ENCODE measurements at places on chromosomes 4 and X.

DNA sequence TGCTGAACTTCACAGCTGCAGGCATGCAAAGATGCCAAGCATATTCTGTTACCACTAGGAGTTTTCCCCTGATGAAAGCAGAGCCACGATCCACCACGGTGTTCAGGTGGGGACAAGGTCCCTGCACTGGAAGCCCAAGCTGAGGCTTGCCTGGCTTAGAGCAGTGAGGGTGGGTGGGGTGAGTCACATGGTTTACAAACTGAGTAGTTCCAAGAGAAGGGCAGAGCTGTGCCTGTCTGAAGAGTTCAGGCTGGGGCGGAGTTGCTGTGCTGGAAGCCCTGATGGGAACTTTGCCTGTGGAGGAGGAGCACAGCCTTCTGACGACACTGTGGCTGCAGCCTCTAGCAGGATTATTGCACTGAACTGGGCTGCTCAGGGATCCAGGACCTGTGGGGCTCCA is 45.5 kb downstream of the FAM9B start:
- no peak for DNase-seq

DNA sequence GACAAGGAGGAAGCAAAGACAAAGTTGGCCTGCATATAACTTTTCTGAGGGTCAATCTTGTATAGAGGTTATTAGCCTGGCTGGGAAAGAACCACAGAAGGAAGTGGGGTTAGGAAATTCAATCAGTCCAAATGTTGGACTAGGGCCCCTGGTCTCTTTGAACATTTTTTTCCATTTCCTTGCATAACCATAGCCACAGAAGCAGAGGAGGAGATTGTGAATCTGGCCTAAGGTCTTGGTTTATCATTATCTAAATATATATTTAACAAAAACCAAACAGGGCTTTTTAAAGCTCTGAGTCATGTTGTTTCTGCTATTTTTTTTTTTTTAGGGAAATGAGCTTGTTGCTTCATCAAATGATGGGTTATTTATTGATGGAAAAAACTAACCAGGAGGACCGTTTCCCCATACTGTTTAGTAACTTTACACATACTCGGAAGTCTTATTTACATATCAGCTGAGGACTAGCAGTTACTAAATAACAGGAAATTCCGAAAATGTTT is 97.7 kb upstream of the ACSL4 start:
- DNase-seq, result no peak

DNA sequence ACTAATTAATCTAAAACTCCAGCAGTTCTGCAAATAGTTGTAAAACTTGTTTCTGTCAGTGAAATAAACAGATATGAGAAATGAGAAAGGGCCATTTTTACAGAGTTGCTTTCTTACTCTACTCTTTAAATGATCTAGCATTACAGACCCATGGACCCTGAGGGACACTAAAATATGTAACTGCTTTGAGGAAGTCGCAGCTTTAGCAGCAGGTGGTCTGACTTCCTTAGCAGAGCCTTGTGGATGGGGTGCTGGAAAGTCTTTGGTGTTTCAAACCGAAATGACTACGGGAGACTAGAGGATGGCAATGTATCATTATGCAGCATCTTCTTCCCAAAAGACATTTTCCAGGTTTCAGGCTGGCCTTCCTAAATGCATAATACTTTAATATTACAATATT is 18.7 kb downstream of the SHISA3 start:
- no peak for DNase-seq

DNA sequence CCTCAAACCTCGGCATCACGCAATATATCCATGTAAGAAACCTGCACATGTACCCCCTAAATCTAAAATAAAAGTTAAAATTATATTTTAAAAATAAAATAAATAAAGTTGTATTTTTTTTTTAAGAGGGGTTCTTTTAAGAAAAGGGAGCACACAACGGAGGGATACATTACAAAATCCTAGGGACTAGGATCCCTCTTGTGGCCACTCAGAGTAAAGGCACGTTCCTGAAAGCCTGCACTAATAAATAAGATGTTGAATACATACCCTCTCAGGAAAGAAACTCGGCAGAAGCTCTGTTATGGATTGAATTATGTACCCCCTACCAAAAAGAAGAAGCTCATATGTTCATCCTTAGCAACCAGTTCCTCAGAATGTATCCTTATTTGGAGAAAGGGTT is 50.9 kb upstream of the PRDX4 start:
- no peak for DNase-seq

DNA sequence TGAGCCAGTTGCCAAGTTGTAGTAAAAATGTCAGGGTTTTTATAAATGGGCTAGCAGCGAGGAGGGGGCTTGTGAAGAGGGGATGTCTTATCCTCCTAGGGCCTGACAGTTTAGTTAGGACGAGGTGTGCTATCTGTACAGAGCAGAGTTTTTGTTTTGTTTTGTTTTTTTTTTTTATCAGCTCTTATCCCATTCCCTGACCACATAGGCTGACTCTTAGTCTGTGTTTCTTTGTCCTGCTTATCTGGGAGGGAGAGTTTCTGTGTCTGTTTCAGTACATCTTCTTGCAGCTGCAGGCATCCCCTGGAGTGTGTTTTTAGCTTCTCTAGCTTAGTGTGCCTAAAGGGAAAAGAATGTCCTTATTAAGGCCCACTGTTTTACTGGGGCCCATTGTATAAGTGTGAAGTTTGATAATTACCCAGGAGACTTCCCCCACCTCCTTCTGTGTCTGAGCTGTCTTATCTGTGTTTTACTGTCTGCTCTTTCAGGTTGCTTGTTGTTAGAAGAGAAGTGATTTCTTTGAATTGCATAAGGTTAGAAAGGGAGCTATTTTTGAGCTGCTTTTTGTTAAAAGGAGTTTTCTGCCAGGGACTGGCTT is 32.0 kb downstream of the PAGE2 start:
- no peak for DNase-seq

DNA sequence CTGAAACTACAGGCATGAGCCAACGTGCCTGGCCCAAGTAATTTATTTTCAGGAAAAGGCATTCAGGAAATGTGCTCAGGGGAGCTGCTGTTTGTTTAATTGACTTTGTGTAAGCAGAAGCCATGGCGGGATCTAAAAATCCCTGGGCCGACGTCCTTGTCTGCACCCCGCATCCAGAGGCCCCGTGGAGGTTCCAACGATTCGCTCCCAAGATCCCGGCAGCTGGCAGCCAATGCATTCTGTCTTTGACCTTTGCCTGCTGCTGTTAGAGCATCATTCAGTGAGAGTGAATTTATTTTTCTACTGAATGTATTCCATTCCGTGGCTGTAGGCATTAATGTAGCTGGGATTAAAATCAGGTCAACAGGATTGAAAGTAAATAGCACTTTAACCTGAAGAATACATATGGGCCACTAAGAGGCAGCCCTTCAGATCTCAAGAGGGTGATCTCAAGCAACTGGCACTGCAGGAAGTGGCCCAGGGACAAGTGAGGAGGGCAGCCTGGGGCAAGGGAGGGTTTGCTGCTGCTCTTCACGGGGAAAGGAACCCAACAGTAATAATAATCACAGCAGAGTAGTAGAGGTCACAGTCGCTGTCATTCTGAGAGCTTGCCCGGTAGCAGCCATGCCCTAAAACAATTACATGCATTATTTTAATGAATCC is 75.2 kb downstream of the PSAPL1 start:
- DNase-seq, result no peak

DNA sequence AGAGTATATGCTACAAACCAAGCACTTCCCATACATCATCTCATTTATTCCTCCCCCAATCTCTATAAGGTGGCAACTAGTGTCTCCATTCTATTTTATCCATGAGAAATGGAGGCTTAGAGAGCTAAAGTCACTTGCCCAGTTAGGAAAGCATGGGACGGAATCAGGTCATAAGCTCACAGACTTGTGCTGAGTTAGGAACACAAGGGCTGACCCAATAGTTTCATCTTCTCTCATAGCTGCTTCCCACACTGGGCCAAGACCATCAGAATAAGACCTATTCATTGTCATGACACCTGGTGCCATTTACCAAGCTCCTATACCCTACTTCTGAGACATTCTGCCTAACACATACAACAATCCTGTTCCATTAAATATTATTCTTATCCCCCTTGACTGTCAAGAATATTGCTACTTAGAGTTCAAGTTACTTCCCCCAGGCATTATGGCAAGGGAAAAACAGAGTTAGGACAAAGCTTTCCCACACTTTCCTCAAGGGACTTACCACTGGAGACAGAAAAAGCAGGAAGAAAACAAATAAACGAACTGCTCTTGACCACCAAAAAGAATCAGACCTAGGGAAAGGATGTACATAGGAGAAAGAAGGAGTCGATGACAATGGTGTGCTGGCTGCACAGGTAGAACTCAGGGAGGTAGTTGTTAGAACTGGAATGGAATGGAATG is 167.8 kb downstream of the LDB2 start:
- DNase-seq, result no peak

GRCh38 chrX:106302304-106302703 is 134.2 kb downstream of the PWWP3B start:
- no peak for DNase-seq

DNA sequence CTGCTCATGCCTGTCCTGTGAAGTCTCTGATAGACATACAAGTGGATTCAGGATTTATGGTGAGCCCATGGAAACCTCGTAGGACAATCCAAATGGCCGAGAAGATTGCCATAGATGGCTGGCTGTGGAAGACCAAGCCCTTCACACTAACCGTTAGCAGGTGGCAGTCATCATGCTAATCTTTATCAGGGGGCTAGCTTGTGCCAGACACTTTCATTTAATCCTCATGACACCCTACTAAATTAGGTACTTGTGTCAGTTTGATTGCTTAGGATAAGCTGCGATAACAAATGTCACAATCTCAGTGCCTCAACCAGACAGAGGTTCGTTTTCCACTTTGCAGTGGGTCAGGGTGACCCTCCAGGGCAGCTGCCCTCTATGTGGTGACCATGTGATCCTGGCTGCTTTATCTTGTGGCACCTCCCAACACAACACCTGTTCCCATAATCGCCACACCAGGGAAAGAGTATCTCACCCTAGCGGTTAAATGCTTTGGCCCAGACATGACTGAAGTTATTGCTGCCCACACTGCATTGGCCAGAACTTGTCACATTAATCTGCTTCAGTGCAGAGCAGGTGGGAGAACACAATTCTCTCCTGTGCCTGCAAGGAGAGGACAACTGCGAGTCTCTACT is 60.8 kb downstream of the REPS2 start:
- no peak for DNase-seq

- no peak for DNase-seq
These were observed 121.8 kb downstream of the ARHGAP10 start for GRCh38 chr4:147853706-147854105.

- DNase-seq, result no peak
These were observed 77.4 kb downstream of the TBL1X start for GRCh38 chrX:9542106-9542760.

DNA sequence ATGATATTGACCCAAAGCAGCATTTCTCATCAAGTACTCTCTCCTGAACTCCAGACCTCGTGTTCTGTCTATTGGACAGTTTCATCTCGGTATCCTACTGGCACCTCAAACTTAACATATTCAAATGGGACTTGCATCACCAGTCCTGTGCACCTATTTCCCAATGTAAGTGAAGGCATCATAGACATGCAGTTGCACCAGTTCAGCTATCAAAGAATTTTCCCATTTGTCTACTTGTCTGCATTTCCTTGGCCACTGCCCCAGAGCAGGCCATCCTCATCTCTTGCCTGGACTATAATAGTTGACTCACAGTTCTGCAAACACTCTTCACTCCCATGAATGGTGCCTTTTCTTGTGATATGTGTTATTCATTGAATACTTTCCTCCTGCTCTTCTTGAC is 11.3 kb upstream of the LIMCH1 start:
- no peak for DNase-seq

DNA sequence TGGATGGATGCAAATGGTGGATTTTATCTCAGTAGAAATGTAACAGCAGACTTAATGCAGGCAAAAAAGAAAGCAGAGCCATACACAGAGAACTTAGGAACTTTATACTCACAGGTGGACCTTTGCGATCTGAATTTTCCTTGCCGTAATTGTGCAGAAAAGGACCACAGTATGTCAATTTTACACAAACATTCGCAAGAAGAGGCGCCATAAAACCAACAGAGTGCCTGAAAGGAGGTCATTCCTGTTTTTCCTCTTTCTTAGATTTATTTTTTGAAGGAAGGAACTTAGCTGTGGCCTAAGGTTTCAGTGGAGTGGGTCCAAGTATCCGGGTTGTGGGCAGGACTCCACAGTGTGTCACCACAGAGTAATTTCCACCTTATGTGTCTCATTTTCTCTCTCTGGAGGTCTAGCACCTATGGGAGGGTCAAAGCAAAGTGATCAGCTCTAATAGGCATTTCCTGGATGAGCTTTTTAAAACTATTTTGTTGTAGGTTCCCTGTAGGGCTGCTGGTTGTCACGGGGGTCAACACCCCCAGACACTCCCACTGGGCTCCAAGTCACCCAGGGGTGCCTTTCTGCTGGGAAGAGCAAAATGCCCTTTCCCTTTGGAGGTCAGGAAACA is 24.7 kb upstream of the PBDC1 start:
- peak; percentile 16 for DNase-seq

DNA sequence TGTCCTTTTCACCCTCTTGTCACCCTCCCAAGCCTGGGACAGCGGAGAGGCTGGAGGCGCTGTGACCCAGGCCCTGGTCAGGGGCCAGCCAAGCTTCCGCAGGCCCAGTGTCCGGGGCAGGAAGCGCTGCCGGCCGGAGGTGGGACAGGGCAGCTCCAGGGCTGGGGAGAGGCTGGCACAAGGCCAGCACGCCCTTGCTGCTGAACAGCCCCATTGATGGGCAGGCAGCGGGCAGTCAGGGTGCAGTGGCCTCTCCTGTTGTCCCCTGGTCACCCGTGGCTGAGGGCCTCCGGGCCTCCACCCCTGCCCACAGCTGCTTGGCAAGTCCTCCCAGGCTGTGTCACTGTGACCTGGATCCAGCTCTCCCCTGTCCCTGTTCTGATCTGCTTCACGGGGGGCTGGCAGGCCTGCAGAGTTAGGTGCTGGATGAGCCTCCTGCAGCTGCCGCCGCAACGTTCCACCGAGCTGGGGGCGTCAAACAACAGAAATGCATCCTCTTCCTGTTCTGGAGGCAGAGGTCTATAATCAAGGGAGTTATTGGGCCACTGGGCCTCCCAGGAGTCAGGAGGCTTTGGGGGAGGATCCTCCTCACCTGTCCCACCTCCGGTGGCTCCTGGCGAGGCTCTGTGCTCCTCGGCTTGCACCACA is 107.9 kb downstream of the PSAPL1 start:
- DNase-seq, result no peak

DNA sequence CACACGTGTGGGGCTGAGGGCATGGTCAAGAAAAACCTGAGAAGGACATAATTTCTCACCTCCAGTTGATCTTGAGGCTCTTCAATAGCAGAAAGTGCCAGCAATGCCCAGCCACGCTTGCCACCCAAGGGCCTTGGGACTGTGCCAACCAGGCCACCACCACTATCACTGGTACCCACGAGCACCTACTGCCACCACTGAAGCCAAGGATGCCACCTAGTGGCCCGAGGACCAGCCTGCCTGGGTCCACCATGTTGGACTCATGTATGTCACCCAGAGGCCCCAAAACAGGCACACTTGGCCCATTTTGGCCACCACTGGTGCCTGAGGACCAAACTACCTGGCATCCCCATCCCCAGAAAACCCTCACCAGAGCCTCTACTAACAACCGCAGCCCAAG is 191.8 kb downstream of the ADAM29 start:
- DNase-seq, result no peak
